ENCODE measurements at places on chromosomes 7 and 10.

DNA sequence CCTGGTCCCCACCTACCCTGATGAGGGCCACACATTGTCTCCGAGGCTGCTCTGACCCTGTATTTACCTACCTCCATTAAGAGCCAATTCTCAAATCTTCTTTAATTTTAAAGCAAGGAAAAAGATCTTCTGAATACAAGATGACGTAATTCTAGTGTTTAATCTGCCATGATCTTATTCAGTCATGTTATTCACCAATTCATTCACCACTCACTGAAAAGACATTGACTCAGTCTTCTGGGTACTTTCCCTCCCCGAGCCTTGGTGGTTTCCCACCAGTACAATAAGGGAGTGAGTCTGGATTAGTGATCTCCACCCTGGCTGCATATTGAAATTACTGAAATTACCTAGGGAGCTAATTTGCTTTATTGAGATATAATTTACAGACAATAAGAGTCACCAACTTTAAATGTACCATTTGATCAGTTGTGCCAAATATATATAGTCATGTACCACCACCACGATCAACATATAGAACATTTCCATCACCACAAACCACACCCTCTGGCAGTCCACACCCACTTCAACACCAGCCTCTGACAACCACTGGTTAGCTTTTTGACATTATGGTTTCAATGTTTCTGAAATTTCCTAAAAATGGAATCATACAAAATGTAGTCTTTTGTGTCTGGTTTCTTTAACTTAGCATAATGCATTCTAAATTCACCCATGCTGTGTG lies 117.5 kb upstream of the UNC5B start:
- H3K27ac ChIP-seq = no peak overlapping the region
- no peaks in the 10 kb centered on the region for H3K27me3 ChIP-seq

- no peak for DNase-seq
- H3K27ac ChIP-seq = no peak overlapping the region
- H3K4me1 ChIP-seq = no peaks in the 10 kb centered on the region
- H3K27me3 ChIP-seq = no peaks in the 10 kb centered on the region
Observed at GRCh38 chr7:82615527-82615926, 171.9 kb upstream of the CACNA2D1 start.

GRCh38 chr10:24642921-24643678 lies 80.6 kb downstream of the ARHGAP21 start:
- H3K4me3 ChIP-seq = no peak overlapping the region
- H3K4me1 ChIP-seq = peaks cover 2% of the 10 kb centered on the region
- H3K27me3 ChIP-seq = no peaks in the 10 kb centered on the region
- no peaks in the 10 kb centered on the region for H3K36me3 ChIP-seq

- no peaks in the 10 kb centered on the region for H3K36me3 ChIP-seq
- no peaks in the 10 kb centered on the region for H3K27me3 ChIP-seq
- no peaks in the 10 kb centered on the region for H3K4me1 ChIP-seq
- H3K27ac ChIP-seq = no peak overlapping the region
- no peak overlapping the region for H3K4me3 ChIP-seq
- DNase-seq = no peak
Observed at GRCh38 chr7:32525839-32526238, 30.6 kb downstream of the AVL9 start.

GRCh38 chr10:82266438-82266837 lies 391.4 kb downstream of the NRG3 start:
- H3K4me3 ChIP-seq = no peak overlapping the region
- H3K27me3 ChIP-seq = no peaks in the 10 kb centered on the region
- no peaks in the 10 kb centered on the region for H3K4me1 ChIP-seq
- no peak overlapping the region for H3K27ac ChIP-seq
- no peaks in the 10 kb centered on the region for H3K36me3 ChIP-seq

DNA sequence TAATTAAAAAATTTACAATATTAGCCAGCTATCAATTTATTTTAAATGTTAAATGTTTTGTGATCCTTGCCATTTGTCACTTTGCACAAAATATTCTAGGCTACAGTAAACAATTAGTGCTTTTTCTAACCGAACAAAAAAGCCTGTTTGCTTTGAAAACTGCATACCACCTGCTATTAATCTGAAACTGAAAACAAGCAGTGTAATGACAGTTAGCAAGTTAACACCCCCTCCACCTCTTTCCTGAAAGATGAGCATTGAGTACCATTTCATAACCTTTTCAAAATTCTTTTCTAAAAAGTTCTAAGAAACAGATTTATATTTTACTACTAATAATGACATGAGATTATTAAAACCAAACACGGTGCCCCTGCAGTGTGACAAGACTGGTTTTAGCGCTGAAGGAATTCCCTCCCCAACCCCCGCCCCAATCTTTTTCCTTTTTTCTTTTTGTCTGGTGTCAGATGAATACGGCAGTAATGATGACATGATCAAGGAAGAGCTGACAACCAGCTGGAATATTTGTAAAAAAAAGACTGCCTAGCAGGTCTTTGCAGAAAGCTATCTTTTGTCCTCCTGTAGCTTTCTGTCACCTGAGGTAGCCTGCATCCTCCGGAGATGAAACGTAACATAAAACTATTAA lies 175.6 kb downstream of the CHCHD3 start:
- H3K4me3 ChIP-seq = no peak overlapping the region
- no peak overlapping the region for H3K27ac ChIP-seq
- H3K27me3 ChIP-seq = no peaks in the 10 kb centered on the region
- peaks cover under 1% of the 10 kb centered on the region for H3K36me3 ChIP-seq
- no peaks in the 10 kb centered on the region for H3K4me1 ChIP-seq

GRCh38 chr7:38743899-38744298 lies 112.7 kb upstream of the AMPH start:
- peaks cover 11% of the 10 kb centered on the region for H3K36me3 ChIP-seq
- H3K27ac ChIP-seq = no peak overlapping the region
- no peaks in the 10 kb centered on the region for H3K27me3 ChIP-seq
- no peaks in the 10 kb centered on the region for H3K4me1 ChIP-seq
- no peak for DNase-seq
- no peak overlapping the region for H3K4me3 ChIP-seq

GRCh38 chr7:66356277-66356721 lies 151.2 kb downstream of the TPST1 start:
- peaks cover 2% of the 10 kb centered on the region for H3K36me3 ChIP-seq
- H3K4me3 ChIP-seq = no peak overlapping the region
- H3K27me3 ChIP-seq = no peaks in the 10 kb centered on the region
- no peak for DNase-seq
- no peak overlapping the region for H3K27ac ChIP-seq
